Esophagus squamous epithelium (tissue), 5 donors: ENCODE measurements at places on chromosomes 4 and X. TPM values are rescaled to one million over a fixed set of nuclear protein-coding genes. Genes with fewer than 3 reads are reported as not detected.

The DRD5 gene
- not detected for total RNA-seq

The ZDHHC15 gene
- total RNA-seq = 2.1 TPM

The LDOC1 gene
- 1.9 TPM for total RNA-seq

The FAM13A gene
- total RNA-seq = 19.1 TPM

The DCAF4L1 gene
- 0.22 TPM for total RNA-seq

The ZNF157 gene
- 0.35 TPM for total RNA-seq

The TAF9B gene
- 21.1 TPM for total RNA-seq

The FRMD7 gene
- total RNA-seq = not detected

The G3BP2 gene
- 57.8 TPM for total RNA-seq

The MAGEA3 gene
- not detected for total RNA-seq

The TNMD gene
- total RNA-seq = not detected
